ENCODE measurements at places on chromosomes 2 and 18. TPM values are rescaled to one million over a fixed set of nuclear protein-coding genes. Genes with fewer than 3 reads are reported as not detected.

- DNase-seq = no peak
These were observed 9.4 kb upstream of the ZNF512 start for GRCh38 chr2:27573452-27573851.

Gene TMEM182
- 2.6 TPM for polyA plus RNA-seq

Gene PNO1
- polyA plus RNA-seq = 12.0 TPM

GRCh38 chr2:172922306-172922705, 153.3 kb upstream of the MAP3K20 start:
- no peak for DNase-seq

GRCh38 chr2:198231562-198231961, 427.2 kb downstream of the PLCL1 start:
- DNase-seq = no peak

DNA sequence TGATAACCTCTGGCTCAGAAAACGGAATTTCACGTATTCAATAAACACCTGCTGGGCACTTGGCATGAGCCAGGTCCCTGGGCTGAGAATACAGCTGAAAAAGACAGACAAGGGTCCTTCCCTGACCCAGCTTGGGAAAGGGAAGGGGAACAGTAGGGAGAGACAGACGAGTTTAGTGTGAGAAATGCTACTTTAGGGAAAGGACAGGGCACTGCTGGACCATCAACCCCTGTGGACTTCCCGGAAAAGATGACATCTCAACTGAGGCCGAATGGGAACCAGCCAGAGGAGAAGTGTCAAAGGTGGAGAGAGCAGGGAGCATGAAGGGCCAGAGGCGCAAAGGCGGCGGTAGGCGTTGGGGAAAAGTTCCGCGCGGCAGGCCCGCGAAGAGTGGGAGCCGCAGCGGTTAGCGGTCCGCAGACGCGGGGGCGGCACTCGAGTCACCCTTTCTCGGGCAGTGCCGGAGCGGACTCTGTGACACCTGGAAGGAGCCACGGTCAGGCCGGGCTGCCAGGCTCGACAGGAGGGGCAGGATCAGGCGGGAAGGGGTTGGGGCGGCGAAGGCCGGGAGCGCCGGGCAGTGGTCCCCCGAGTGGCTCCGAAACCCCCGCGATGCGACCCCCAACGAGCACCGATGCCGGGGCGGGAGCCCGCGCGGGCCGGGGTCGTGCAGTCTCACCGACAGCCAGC, 519 bp downstream of the TEX261 start:
- no peak for DNase-seq

GRCh38 chr18:74731097-74731496, 133.4 kb downstream of the ZNF407 start:
- peak; percentile 26 for DNase-seq

- DNase-seq = no peak
These were observed 52.2 kb downstream of the CRACDL start for GRCh38 chr2:98883780-98884211.

- DNase-seq = no peak
These were observed 137.7 kb downstream of the ALK start for GRCh38 chr2:29783666-29784065.

- DNase-seq = peak; percentile 66
These were observed 111.8 kb downstream of the STPG4 start for GRCh38 chr2:47043142-47043890.

Gene ERBB4
- not detected for polyA plus RNA-seq

- DNase-seq = no peak
These were observed 38.2 kb upstream of the MARCO start for GRCh38 chr2:118903551-118904479.

Gene XIRP2
- polyA plus RNA-seq = not detected

DNA sequence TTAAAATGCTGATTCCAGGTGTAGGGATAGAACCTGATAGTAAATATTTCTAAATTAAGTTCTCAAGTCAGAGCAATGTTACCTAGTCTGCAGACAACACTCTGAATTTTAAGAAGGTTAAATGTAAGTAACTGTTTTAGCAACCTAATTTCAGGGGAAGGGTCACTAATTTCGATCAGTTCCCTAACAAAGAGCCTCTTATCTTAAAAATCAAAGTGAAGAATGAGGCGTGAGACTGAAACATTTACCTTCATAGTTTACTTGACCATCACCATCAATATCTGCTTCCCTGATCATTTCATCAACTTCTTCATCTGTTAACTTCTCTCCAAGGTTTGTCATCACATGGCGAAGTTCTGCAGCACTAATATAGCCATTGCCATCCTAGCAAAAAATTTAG, 6.4 kb upstream of the STPG4 start:
- DNase-seq = no peak

- DNase-seq = no peak
These were observed 72.4 kb downstream of the ZNF236 start for GRCh38 chr18:76894566-76895346.

DNA sequence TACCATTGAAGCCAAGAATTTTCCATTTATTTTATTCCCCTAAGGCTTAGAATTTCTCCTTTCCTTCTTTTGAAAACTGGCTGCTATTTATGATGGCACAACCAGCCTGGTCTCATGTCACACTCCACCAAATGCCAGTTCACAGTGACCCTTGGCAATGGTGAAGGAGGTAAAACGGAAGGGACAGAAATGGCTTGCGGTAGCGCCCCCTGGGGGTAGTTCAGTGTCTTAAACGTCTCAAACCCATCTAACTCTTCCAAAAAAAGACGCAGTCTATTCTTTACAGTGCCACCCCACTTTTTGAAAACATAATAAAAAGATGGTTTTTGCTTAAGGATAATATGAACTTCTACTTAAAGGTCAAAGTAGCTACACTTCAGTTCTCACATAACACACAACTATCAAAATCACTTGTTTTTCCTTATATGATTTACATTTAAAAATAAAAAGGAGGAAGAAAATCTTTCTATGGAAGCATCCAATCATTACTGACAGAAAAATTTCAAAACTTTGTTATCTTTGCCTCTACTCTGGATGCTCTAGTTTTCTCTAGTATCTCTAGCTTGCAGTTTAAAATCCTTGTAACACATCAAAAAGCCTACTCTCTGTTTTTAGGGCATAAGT, 28.0 kb downstream of the PNO1 start:
- DNase-seq = no peak

Gene TP53I3
- polyA plus RNA-seq = 45.1 TPM

DNA sequence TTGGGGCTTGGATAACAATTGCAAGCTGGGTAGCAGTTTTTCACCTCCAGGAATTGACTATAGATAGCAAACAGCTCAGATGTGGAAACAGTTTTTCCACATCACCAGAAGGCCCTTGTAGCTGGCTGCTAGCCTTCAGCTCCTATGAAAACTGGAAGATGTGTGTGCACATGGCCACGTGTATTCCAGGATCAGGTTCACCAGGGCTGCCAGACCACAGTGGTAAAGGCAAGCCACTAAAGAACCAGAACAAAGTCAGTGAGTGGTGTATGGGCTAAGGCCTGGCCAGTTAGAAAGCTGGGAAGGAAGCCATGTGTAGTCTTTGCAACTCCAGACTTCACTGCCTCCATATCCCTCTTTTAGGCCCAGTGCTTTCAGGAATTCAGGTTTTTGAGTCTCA, 12.9 kb downstream of the LRRTM1 start:
- DNase-seq = no peak

DNA sequence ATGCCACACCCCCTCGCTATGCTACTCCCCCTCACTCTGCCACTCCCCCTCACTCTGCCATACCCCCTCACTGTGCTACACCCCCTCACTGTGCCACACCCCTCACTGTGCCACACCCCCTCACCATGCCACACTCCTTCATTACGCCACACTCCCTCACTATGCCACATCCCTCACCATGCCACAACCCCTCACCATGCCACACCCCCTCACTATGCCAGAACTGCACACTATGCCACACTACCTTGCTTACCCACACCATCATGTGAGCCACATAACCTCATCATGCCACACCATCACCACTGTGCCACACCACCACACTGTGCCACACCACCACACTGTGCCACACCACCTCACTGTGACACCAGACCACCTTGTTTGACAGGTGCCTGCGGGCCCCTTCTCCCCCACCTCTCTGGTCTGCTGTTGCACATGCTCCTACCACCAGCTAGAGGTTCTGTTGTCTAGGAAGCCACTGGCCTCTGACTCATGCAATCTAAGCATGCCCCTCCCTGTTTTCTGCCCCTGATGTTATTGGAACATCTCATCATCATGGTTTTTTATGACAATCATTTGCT, 22.0 kb downstream of the MARCHF4 start:
- no peak for DNase-seq

Gene PROKR1
- polyA plus RNA-seq = not detected

- DNase-seq = no peak
These were observed 144.3 kb downstream of the FIGN start for GRCh38 chr2:163591461-163591860.

DNA sequence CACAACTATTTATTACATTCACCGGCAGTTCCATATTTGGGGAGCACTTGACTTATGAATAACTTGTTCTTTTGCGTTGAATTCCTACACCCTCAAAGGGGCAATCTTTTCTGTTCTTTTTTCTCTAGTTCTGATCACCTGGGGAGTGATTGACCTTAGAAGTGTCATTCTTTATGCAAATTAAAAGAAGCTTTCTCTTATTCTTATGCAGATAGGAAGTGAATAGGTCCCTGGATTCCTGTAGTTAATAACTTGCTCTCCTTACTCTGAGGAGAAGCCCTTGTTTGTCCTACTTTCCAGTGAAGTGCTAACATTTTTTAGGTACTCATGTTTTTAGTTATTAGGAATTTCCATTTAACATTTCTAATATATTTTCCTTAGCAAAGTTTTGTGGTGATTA, 569.8 kb upstream of the LRRTM1 start:
- no peak for DNase-seq

GRCh38 chr2:71346065-71346464, 14.5 kb downstream of the ZNF638 start:
- DNase-seq = no peak

Data from BJ (cell line).